Caki2 (cell line): ENCODE measurements at places on chromosomes 6 and 20. TPM values are rescaled to one million over a fixed set of nuclear protein-coding genes. Genes with fewer than 3 reads are reported as not detected.

RBPJL gene
- not detected in 2 replicates for total RNA-seq

MYB gene
- total RNA-seq = 0.95 TPM in 1 of 2 replicates, not detected in the other

TUBB2B gene
- 3.0 and 5.3 TPM in 2 replicates for total RNA-seq

MUCL3 gene
- total RNA-seq = 0.24 TPM in 1 of 2 replicates, not detected in the other

LST1 gene
- not detected in 2 replicates for total RNA-seq

ZNF184 gene
- 13.2 and 13.8 TPM in 2 replicates for total RNA-seq

SLC22A3 gene
- total RNA-seq = 2.4 and 2.5 TPM in 2 replicates

SLC4A11 gene
- total RNA-seq = 0.17 and 2.1 TPM in 2 replicates

HUS1B gene
- 0.17 and 2.1 TPM in 2 replicates for total RNA-seq

PCMTD2 gene
- 21.2 and 55.1 TPM in 2 replicates for total RNA-seq

EEF1A1 gene
- 12,857 and 13,074 TPM in 2 replicates for total RNA-seq

TRIM10 gene
- total RNA-seq = not detected in 2 replicates

ACTL10 gene
- 10.2 and 15.2 TPM in 2 replicates for total RNA-seq

MEA1 gene
- total RNA-seq = 192 and 200 TPM in 2 replicates

ULBP2 gene
- 7.1 and 8.8 TPM in 2 replicates for total RNA-seq

ENPP3 gene
- total RNA-seq = 0.17 and 0.29 TPM in 2 replicates

MAPK13 gene
- 1.5 and 1.7 TPM in 2 replicates for total RNA-seq

NTSR1 gene
- total RNA-seq = not detected in 2 replicates

OR12D3 gene
- total RNA-seq = not detected in 2 replicates

MCM8 gene
- 18.4 and 25.9 TPM in 2 replicates for total RNA-seq

KIZ gene
- total RNA-seq = 8.4 and 8.7 TPM in 2 replicates

LPIN3 gene
- total RNA-seq = 7.2 and 13.9 TPM in 2 replicates

TMEM74B gene
- not detected in 2 replicates for total RNA-seq

PRL gene
- not detected in 2 replicates for total RNA-seq

CLPSL2 gene
- not detected in 2 replicates for total RNA-seq

BACH2 gene
- 2.2 and 8.1 TPM in 2 replicates for total RNA-seq
